ENCODE measurements at places on chromosomes 2 and 18.
A peak's percentile ranks its signal among the peaks of the same experiment; 100 is the strongest.

- DNase-seq, result no peak
These were observed 74.7 kb downstream of the TNFRSF11A start for GRCh38 chr18:62399781-62400308.

GRCh38 chr2:165623783-165624469, 154.4 kb downstream of the CSRNP3 start:
- no peak for DNase-seq

DNA sequence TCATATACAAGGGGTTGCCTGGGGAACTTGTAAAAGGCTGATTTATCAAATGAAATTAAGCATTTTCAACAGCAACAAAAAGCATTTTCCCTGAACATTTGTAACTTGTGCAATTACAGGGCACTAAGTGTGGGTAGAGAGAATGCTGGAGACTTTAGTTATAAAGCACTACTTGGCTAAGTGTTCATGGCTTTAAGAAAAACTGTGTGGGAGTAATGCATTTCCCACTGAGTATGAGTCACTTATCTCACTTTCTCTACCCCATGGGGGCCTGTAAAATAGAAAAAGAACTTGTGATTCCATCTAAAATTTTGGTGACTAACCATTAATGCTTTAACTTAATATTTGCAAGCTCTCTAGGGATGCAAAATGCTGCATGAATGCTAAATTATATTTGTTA, 193.4 kb downstream of the CCDC102B start:
- peak; percentile 11 for DNase-seq

- DNase-seq, result no peak
These were observed 85.0 kb downstream of the WDSUB1 start for GRCh38 chr2:159201360-159202063.

DNA sequence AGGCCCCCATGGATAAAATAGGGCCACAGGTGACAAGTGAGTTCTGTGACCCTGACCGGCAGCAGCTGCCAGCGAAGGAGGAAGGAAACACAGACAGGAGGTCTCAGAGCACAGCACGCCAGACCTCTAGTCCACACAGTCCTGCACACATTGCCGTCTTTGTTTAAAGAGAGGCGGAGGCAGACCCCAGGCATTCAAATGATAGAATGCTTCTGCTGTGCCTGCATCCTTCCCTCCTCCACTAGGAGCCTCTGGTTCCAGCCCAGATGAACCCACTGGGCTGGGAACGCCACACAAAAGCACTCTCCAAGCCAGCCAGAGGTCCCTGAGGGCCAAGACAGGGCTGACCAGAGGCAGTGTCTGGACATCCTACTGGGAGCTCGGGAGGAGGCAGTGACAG, 118.7 kb downstream of the KLHL29 start:
- DNase-seq, result no peak
